ENCODE measurements at places on chromosomes 4 and X.

DNA sequence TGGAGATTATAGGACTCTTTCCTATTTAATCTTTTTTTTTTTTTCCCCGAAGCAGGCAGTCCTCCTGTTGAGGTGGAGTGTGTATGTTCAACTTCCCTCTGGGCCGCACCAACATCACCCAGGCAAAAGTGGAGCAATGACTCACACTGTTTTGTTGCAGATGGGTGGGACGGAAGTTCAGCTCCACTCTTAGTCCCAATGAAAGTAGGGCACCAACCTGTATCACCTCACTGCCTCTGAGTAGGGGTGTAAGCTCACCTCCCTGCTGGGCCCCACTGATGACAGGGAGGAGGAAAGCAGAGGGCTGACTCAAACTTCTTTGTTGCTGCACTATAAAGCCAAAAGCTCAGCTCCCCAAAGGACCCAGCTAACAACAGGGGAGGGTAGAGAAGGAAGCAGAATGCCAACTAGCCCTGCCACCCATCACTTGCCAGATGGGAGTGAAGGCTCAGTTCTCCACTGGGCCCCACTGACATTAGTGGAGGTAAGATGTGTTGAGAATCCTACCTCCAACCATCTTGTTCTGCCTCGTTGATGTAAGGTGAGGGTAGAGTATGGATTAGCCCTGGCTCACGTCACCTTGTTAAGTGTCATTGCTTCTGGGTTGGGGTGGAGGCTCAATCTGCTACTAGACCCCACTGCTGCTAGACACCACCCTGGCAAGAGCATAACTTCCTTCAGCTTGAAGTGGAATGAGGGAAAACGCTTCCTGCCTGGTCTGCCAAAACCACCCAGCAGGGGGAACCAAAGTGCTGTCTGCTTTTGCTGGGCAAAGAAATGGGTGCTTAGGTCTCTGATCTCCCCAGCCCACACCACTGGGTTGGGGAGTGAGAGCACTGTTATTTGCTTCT lies 14.1 kb downstream of the RPS6KA3 start:
- DNase-seq: no peak

DNA sequence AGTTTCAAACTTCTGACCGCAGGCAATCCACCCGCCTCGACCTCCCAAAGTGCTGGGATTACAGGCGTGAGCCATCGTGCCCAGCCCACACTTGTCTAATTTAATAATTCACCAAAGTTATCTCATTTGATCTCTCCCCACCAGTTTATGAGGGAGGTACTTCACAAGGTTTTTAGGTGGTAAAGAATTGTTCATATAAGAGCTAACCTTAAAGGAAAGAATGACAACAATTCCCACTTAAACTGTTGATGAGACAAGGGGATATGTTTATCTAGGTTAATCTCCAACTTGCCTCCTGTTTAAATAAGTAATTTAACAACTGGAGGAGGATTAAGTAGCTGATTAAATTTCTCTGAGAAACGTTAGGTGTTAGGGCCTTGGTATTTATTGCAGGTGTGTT lies 117.6 kb upstream of the CBLL2 start:
- no peak for DNase-seq

DNA sequence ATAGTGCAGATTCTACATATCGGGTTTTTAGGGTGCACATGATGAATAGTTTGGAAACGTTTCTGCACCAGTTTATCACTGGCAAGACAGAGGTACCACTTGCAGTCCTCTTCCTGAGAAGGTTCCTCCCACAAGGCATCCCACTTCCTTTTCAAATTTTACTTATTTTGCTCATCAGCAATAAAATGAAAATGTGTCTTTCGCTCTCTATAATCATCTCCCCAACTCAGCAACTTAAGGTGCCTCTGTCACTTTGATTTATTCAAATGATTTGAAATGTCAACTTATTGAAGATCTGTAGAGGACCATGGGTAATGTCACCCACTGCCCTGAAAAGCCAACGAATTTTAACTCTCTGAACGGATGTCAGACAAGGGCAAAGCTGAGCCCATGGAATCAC lies 53.2 kb downstream of the VGLL1 start:
- DNase-seq: no peak

DNA sequence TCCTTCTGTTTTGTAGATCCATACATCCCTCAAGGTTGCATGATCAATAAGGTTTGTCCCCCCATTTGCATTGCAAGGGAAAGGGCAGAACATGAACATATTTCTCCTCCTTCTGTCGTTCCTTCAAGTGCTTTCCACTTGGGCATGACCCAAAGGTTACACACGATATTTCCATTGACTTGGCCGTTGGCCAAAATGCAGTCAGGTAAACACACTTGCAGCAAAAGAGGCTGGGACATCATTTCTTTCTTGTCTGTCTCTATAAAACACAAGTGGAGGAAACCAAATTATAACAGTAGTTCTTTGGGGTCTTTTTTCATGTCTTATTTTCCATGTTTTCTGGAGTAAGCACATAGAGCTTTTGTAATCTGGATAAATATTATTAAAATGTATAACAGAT lies 156.1 kb downstream of the FRAS1 start:
- no peak for DNase-seq

GRCh38 chr4:9952415-9952950 lies 68.8 kb downstream of the SLC2A9 start:
- DNase-seq: no peak

- no peak for DNase-seq
Measured at GRCh38 chrX:45445745-45446412, 245.2 kb upstream of the DIPK2B start.

DNA sequence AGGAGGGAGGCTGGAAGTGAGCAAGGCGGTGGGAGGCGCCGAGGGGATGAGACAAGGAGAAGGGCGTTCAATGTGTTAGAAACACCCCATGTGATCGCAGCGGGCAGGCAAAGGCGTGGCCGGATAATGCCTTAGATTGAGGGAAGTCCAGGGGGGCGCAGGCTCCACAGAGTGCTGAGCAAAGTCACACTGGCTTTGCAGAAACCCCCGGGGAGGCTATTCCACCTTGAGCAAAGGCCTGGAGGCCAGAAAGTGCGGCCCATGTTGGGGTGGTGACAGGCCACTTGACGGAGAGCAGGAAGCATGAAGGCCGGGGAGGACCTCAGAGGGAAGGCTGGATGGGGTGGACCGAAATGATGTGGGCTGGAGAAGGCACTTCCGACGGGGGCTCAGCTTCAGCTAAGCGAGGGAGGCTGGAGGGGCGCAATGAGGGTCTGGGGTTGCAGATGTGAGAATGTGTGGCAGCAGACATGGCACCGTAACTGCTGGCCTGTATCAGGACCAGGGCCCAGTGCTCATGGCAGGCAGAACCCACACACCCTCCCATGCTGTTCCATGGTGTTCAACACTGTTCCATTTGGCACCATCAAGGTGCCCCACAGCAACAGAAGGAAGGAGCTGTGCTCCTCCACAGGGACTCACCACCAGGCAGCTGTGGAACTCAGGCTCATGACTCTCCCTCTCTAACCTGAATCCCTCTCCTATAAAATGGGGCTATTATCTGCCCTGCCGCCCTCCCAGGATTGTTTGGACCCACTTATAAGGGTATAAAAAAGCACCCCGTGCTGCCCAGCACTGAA lies 50.3 kb downstream of the HMX1 start:
- no peak for DNase-seq

- no peak for DNase-seq
Measured at GRCh38 chr4:128571747-128572146, 237.8 kb upstream of the JADE1 start.

GRCh38 chrX:47568656-47569295 lies 7.8 kb downstream of the ARAF start:
- DNase-seq: no peak

DNA sequence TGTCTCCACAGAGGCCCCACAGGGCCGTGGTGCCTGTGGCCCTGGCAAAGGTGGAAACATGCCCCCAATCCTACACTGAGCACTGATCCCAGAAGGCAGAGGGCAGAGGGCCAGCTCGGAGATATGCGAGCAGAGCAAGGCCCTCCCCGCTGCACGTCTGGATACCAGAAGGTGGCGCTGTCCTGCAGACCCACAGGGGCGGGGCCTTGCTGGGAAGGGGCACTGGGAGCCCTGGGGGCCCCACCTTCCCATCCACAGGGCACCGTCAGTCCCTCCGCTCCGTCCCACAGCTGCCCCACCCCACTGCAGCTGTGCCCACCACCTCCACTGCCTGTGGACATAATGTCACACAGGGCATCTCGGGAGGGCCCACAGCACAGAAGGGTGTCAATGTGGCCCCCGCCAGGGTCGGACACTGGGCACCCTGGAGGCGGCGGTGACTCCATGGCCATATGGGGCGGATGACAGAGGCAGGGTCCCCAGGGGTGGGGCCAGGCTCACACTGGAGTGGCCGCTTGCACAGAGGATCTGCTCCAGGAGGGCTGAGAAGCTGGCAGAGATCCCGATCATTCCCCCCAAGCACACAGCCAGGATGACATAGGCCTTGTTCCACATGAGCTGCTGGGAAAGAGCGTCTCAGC lies 4.8 kb downstream of the SLC49A3 start:
- DNase-seq: no peak

GRCh38 chr4:86810847-86811246 lies 38.3 kb downstream of the SLC10A6 start:
- DNase-seq: no peak

DNA sequence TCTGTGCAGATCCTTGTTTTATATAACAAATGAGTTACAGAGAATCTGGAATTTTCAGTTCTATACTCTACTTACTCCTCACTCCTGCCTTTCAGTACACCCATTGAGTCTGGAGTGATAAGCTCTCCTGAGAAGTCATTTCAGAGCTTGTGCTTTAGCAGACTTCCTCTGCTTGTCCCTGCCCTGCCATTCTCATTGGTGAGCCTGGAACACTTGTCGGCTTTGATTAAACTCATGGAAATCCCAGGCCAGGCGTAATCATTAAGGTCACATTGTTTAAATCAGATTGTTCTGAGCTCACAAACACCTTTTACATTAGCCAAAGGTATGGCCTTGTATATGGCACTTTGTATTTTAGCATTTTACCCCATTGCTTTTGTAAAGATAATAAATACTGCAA lies 102.7 kb downstream of the CNKSR2 start:
- DNase-seq: no peak

DNA sequence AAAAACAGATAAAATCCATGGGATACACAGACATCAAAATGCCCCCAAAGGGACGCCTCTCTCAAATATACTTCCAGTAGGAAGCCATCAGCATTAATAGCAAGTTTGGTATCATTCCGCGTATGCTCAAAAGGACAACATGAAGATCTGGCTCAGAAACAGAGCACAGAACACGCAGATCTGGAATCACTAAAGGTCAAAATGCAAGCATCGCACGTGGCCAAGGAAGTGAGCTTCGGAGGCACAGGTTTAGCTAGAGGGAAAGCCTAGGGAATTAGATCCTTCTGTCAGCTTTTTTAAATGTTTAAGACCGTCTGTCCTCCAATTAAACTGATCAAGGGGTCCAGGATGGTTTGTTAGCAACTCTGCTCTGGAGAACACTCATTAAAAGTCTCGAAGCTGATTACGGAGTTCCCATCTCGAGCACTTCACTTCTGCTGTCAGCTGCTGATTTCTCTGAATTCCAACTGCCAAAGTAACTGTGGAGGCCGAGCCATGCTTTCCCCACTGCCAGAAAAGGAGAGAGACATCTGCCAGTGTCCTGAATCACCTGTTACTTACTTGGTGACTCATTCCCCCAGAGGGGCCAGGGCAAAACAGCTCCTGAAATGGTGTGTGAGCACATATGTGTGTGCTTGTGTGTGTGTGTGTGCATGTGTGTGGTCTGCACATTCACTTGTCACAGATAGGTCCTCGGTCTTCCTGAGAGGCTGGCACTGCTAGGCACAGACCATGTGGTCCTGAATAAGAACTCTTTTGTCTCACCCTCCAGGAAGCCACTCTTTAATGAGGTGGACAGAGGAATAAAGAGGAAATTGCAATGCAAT lies 177.7 kb upstream of the PPARGC1A start:
- no peak for DNase-seq

- DNase-seq: no peak
Measured at GRCh38 chrX:45502396-45502795, 301.7 kb upstream of the DIPK2B start.

- no peak for DNase-seq
Measured at GRCh38 chr4:89797117-89797516, 39.8 kb downstream of the SNCA start.

DNA sequence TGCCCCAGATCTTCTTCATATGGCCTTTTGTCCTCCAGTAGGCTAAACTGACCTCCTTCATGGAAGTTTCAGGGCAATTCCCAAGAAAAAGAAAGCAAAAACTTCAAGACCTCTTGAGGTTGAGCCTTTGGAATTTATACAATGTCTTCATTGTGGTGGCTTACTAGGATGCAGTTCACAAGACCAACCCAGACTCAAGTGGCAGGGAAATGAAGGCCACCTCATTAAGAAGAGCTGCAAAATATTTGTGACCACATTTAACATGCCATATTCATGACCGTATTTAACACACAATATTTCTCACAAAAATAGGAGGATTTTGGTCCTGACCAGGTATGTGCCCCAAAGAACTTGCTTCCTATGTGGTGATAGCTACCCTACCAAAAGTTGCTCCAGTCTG lies 605.5 kb upstream of the PITX2 start:
- DNase-seq: no peak

- no peak for DNase-seq
Measured at GRCh38 chr4:39750216-39750615, 52.3 kb downstream of the UBE2K start.

GRCh38 chr4:154719087-154719486 lies 24.7 kb upstream of the LRAT start:
- DNase-seq: no peak

- DNase-seq: no peak
Measured at GRCh38 chr4:101141230-101141629, 206.1 kb downstream of the PPP3CA start.

GRCh38 chr4:45910511-45910910 lies 213.3 kb downstream of the GABRG1 start:
- DNase-seq: no peak

GRCh38 chrX:154761977-154762536 lies 607 bp upstream of the DKC1 start:
- DNase-seq: no peak

All from cortex of kidney (tissue), 1 donor.